Astrocyte of the hippocampus (primary cell): ENCODE measurements at places on chromosomes 4 and X.
A peak's percentile ranks its signal among the peaks of the same experiment; 100 is the strongest.

DNA sequence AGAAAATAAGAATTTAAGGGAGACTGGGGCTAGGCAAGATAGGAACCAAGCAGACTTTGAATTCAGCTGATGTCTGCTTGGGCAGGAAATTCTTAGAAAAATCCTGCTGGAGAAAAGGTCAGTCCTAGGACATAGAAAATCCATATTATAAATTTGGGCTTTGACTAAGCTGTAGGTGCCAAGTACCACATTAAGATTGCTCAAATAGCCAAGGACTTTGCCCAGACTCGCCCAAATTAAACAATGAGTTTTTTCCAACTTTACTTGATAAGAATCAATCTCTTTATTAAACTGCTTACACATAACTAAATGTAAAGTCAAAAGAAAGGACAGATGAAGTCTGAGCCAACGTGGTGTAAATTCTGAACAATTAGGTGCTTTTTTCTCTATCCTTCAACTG, 95.4 kb downstream of the FUNDC1 start:
- no peak for DNase-seq

- DNase-seq = no peak
Measured at GRCh38 chrX:55484948-55485347, 4.7 kb downstream of the USP51 start.

- no peak for DNase-seq
Measured at GRCh38 chrX:18992829-18993228, 8.9 kb upstream of the PHKA2 start.

GRCh38 chr4:159107203-159107925, 4.5 kb downstream of the RAPGEF2 start:
- DNase-seq = no peak

GRCh38 chr4:21780148-21780547, 168.4 kb downstream of the KCNIP4 start:
- no peak for DNase-seq

DNA sequence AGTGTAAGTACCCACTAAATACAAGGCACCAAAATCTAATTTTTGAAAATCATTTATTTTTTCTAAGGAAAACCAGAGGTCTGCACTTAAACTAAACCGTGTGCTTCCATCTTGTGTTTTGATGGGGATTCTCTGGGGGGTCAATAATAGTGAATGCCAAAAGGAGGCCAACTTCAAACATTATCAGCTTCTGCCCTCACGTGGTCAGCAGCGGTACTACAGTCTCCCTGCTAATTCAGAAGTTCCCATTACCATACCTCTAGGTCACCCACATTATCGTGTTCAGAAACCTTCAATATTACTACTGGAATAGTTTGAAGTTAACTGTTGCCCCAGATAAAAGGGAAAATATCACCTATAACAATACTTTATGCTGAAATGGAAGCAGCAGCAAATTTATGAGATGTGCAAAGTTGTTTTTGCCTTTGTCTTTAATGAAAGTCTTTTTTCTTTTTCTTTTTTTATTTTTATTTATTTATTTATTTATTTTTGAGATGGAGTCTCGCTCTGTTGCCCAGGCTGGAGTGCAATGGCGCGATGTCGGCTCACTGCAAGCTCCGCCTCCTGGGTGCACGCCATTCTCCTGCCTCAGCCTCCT, 17.3 kb downstream of the CTPS2 start:
- DNase-seq = peak; percentile 78

DNA sequence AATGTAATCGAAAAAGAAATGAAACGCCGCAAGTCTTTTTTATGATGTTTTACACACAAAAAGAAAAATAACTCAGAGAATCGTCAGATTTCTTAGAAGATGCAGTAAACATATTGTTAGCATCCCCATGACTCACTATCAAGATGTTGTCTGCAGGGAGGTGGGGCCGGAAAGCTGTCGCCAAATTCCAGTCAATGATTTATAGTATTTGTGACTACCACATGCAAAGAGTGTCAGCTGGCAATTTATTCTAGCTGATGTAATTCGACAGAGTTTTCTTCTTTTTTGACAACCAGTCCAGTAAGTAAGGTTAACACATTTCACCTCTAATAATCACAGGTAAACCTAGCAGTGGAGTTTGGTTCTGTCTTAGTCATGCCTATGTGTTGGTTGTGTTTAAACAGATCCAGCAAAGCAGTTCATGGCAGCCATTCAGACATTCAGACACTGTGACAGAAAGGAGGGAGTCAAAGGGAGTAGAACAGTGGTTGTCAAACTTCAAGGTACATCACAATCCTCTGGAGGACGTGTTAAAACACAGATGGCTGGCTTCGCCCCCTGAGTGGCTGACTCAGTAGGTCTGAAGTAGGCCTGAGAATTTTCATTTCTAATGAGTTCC, 19.8 kb upstream of the PPP1R2C start:
- DNase-seq = no peak

- no peak for DNase-seq
Measured at GRCh38 chr4:87342872-87343271, 20.2 kb upstream of the HSD17B13 start.
